NCI-H69 (cell line): ENCODE measurements at places on chromosomes 2 and 18.

- no peak for DNase-seq
Measured at GRCh38 chr18:23291456-23292205, 156.3 kb downstream of the CABLES1 start.

GRCh38 chr2:121356058-121356640, 71.1 kb upstream of the TFCP2L1 start:
- DNase-seq, result peak; percentile 77

DNA sequence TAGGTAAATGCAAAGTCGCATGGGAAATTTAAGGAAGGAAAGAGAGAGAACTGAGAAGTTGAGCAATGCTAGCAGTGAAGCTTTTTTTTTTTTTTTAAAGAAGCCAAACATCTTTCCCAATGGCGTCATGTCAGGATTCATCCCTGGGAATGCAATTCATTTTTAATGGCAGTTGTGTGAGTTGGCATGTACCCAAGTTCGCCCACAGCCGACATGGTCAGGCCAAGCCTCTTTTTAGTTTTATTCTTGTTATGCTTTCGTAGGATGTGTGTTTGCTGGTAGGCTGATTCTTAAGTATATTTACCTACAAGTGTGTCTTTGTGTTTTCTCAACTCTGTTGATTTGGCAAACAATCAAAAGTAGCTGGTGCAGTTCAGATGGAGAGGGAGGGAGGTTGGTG, 127.6 kb upstream of the ITGA6 start:
- DNase-seq, result peak; percentile 85

GRCh38 chr18:8049147-8049546, 482.0 kb downstream of the PTPRM start:
- no peak for DNase-seq

DNA sequence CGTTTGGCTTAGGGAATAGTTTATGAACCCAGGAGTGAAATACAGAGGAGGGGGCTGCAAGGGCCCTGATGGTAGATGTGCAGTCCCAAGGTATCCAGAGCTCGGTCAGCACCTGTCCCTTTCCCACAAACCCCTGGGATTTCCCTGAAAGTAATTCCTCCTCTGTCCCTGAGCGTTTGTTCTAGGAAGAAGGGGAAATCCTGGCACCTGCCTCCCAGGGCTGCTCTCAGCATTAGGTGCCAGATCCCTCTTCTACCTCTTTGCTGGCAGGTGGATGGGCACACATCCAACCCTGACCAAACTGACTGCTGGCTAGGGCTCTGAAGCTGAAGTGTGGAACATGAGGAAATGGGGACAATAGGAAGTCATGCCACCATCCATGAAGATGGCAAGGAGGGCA, 824.0 kb downstream of the SLC4A3 start:
- DNase-seq, result no peak

- DNase-seq, result peak; percentile 56
Measured at GRCh38 chr18:43275546-43275945, 1.7 kb downstream of the SYT4 start.

DNA sequence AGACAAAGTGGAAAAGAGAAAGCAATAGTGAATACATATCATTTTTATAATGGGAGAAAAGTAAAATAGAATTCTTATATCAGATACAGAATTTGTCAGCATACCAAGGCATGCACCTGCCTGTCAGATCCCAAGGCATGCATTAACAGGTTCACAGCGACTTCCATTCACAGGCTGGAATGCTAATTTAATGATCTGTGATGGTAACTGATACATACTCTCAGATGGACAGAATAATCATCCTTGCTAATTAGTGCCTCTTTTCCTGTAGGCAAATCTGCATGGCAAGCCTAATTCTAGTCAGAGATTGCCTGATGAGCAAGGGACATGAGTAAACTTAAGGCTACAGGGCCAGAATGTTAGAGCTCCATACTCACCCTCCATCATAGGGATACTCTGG, 76.1 kb downstream of the PRKRA start:
- no peak for DNase-seq

DNA sequence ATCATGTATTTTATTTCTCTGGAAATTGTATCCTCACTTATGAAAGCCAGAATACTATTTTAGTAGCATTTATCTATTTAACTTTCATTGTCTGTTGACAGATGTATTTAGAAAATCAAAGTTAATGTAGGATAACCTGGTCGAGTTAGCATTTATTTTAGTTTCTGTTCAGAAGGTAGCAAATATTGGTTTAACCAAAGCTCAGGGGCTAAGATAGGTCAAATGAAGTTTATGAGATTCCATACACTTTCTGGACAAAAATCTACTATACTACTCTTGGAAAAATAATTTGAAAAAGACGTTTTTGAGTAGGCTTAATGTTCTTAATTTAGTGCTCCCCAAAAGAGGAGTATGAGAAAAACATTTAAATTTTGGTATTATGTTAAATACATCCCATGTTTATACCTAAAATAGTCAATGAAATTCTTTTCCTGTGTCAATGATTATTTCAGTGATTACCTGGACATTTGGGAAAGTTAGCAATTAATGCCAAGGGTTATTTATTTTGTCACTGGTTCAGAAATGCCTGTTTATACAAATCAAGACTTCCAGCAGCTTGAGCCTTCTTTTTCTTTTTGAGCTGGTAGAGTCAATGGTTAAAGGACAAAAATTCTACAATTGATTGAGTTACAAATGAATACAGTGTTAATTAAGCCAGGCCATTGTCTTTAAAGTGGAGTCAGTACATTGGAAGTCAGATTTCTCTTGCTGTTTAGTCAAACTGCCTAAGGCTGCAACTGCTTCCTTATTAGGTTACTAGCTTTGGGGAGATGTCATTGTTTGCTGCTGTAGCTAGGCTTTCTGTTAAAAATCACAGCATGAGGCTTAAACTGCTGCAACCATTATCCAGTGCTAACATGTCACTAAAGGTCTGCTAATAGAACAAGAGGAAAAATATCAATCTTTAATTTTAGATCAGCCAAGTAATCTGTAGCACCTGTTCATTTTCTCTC, 182.3 kb downstream of the CAMKMT start:
- peak; percentile 97 for DNase-seq

DNA sequence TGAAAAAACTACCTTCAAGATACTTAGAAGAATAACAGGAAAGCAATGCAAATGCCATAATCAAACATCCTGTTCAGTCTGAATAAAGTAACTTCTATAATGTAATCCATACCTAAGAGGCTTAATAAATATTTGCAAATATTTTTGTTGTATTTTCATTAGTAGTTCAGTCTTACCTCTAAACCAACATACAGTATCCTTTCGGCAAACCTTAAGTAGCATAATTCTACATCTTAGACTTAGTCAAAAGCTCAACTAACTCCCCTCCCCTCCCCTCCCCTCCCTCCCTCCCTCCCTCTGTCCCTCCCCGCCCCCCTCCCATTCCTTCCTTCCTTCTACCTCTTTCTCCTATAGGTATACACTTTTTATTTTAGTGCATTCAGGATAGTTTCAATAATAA, 1373.2 kb downstream of the SUCLG1 start:
- DNase-seq, result no peak

- DNase-seq, result no peak
Measured at GRCh38 chr2:11101430-11101829, 53.8 kb upstream of the SLC66A3 start.

DNA sequence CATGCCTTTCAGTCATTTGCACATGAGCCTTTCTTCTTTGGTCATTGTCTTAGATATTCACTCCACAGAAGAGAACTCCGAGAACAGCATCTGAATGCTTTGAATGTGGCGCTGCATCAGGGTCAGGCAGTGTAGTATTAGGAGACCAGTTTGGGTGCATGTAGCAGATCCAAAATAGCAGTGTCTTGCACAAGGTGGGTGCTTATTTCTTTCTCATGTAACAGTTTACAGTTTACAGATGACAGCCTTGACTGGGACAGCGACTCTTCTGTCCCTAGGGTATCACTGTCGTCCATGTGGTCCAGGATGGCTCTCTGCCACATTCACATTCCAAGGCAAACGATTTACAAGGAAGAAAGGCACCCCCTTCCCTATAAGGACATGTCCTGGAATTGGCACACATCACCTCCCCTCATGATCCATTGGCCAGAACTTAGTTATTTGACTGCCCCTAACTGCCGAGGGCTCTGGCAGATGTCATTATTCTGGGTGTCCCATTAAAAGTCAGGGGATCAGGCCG, 101.0 kb downstream of the STPG4 start:
- DNase-seq, result no peak

DNA sequence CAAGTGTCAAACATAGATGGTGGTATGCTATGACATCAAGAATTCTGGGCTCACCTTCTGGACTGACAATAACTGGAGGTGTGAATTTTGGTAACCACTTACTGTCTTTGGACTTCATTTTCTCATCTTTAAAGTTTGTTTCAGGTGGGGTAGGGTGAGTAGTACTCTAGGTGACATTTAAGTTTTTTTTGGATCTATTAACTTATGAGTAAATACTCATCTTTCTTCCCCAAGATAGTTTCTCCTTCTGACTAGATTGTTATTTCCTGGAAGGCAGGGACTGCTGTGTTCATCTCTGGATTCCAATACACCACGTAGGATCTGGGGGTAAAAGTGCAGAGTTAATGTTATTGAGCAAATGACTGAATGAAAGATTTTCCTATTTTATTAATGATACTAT, 55.9 kb downstream of the ICOS start:
- DNase-seq, result no peak

- DNase-seq, result no peak
Measured at GRCh38 chr2:38259311-38259710, 117.8 kb downstream of the ATL2 start.

DNA sequence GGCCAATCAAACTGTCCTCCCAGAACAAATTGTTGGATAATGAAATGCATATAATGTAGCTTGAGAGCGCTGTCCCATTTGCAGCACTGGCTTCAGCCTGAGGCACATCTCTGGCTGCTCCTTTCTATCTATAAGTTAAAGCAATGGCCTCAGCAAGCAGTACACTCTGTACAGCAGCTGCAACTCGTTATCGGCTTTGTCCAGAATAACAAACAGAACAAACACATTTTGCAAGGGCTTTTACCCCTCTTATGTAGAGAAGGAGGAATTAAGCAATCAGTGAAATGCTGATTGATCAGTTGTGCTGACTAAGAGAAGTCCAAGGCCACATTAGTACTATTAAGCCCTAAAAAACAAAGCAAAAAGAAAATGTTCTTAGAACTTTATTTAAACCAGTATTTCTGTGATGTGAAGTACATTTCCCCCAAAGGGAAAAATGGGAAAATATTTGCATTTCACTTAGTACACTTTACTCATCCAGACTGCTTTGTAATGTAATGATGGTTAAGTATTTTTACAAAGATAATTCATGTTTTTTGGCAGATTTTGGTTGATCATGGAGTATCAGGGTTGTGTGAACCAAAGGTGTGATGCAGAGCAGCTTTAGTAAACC, 15.0 kb upstream of the CPS1 start:
- no peak for DNase-seq

- DNase-seq, result peak; percentile 73
Measured at GRCh38 chr2:223815186-223815883, 22.0 kb downstream of the AP1S3 start.

DNA sequence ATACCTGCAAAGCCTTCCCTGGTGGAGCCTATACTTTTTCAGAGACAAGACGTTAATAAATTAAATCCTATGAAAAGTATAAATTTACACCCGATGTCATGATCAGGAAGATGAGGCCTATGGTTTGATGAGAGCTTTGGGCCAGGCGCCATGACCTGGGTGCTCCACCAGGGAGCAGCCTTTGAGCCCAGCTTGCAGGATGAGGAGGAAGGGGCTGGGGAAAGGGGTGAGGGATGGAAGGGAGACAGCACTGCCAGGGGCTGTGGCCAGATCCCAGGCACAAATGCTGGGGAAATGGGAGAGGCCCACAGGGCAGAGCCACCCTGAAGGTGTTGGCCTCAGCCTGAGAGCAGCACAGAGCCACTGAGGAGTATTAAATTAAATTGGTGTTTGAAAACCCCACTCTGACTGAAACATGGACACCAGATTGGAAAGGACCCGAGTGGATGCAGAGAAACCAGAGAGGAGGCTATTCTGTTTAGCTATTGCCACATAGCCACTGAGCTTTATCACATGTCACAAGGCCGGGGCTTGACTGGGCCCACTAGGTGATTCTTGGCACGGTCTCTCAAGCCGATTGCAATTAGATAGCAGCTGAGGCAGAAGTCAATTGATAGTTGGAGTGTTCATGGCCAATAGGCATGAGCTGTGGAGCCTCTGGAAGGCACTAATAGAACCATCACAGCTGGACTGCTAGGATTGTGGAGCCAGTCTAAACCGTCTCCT, 9.6 kb upstream of the FAHD2A start:
- DNase-seq, result no peak

GRCh38 chr2:169823996-169824372, 721 bp downstream of the METTL5 start:
- no peak for DNase-seq

DNA sequence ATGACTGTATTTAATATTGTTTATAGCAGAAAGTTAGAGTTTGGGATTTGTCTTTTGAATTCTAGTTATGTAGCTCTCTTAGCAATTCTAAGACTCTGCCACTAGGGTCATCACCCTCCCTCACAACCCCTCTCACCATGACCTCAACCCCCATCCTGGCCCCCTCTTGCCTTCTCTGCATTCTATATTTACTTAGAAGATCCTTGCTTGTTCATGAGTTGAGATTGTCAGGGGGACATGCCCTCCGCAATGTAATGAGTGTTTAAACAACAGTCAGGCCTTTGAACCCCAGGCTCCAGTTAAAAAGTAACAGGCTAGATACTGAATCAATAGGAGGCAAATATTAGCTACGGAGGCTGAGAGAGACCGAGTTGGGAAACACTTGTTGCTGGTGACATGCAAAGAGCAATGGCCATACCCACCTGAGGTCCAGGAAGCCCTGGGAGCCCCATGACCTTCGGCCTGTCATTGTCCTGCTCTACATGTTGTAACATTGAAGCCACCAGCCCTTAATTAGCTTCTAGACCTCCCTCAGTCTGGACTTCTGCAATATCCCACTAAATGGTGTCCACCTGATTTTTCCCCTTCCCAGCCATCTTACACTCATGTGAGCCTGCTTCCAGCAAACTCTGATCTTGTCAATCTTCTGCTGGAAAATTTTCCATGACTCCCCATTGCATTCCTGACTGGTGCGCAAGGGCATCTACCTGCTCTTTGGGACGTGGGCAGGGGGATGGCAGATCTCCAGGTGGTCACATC, 221.1 kb downstream of the ALPK2 start:
- no peak for DNase-seq

DNA sequence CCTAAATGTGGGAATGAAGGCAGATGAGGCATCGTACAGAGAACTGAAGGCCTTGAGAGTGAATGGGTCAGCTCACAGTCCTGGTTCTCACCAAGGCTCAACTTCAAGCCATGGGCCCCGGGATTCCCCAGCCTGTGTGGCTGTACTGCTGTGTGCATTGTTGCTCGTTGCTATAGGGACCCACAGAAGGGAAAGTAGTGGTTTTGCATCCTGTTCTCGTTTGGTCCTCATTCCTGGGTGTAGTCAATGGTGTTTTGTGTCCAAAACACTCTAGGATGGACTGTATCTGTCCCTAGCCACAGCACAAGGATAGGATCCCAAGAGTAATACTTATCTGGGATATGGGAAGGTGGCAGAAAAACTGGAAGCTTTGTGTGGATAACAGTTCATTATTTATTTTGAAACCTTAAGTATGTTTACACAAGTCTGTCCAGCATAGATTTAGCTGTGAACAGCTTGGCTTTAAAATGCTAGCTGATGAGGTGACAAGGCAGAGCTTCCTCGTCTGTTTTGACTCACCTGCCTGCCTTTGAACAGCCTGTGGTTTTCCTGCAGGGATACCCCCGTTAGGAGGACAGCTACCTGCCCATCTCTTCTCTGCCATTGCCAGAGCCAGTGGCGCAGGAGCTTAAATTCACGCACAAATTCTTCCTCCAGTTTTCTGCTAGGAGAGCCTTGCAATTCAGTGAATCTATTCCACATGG, 85.0 kb downstream of the WDSUB1 start:
- no peak for DNase-seq

GRCh38 chr2:37552339-37552738, 119.1 kb downstream of the CDC42EP3 start:
- no peak for DNase-seq
